ENCODE measurements at places on chromosomes 5 and 9. TPM values are rescaled to one million over a fixed set of nuclear protein-coding genes. Genes with fewer than 3 reads are reported as not detected.

SEMA4D gene
- total RNA-seq: 0.09 TPM

MARCOL gene
- 8.3 TPM for total RNA-seq

TTC1 gene
- total RNA-seq: 45.7 TPM

NOTCH1 gene
- 17.4 TPM for total RNA-seq

POLR3G gene
- total RNA-seq: 2.6 TPM

IL4 gene
- total RNA-seq: not detected

NEUROG1 gene
- not detected for total RNA-seq

PCDHB9 gene
- total RNA-seq: 0.09 TPM

HTR1A gene
- not detected for total RNA-seq

KCNN2 gene
- 0.43 TPM for total RNA-seq

TMEM171 gene
- 1.1 TPM for total RNA-seq

AGXT2 gene
- total RNA-seq: not detected

COQ4 gene
- 17.2 TPM for total RNA-seq

PTGR1 gene
- total RNA-seq: 115 TPM

PLPP1 gene
- 194 TPM for total RNA-seq

NR5A1 gene
- total RNA-seq: not detected

GARNL3 gene
- 1.9 TPM for total RNA-seq

AIF1L gene
- under 0.01 TPM for total RNA-seq

TRIM36 gene
- total RNA-seq: 0.14 TPM

LRRC70 gene
- 0.57 TPM for total RNA-seq

FIBCD1 gene
- 1.5 TPM for total RNA-seq

CATSPER3 gene
- total RNA-seq: 0.14 TPM

ZFP62 gene
- 19.0 TPM for total RNA-seq

TNFSF8 gene
- total RNA-seq: not detected

TBC1D13 gene
- total RNA-seq: 10.2 TPM

SLC1A1 gene
- 36.4 TPM for total RNA-seq

KIAA0825 gene
- total RNA-seq: 3.0 TPM

SH3TC2 gene
- total RNA-seq: 0.65 TPM

TMEFF1 gene
- 0.57 TPM for total RNA-seq

CRB2 gene
- under 0.01 TPM for total RNA-seq

PTBP3 gene
- total RNA-seq: 13.0 TPM

ECSCR gene
- 0.14 TPM for total RNA-seq

RCL1 gene
- total RNA-seq: 9.1 TPM

GOLGA2 gene
- total RNA-seq: 136 TPM

GOLM1 gene
- total RNA-seq: 81.4 TPM

HMGCR gene
- total RNA-seq: 124 TPM

IL17B gene
- not detected for total RNA-seq

CYSRT1 gene
- 0.18 TPM for total RNA-seq

TMEM203 gene
- 37.7 TPM for total RNA-seq

FUT7 gene
- total RNA-seq: not detected

PRDM9 gene
- not detected for total RNA-seq

FCN2 gene
- total RNA-seq: not detected

C7 gene
- total RNA-seq: 1.1 TPM

MAMDC2 gene
- total RNA-seq: 3.0 TPM

TAS2R1 gene
- not detected for total RNA-seq

GDNF gene
- 0.65 TPM for total RNA-seq

ESM1 gene
- 0.57 TPM for total RNA-seq

TSSK1B gene
- total RNA-seq: 0.09 TPM

TIMD4 gene
- not detected for total RNA-seq

SPINK14 gene
- total RNA-seq: not detected

IL3 gene
- not detected for total RNA-seq

MCTP1 gene
- total RNA-seq: 4.7 TPM

FGD3 gene
- not detected for total RNA-seq

PCDHGA7 gene
- 4.1 TPM for total RNA-seq

PLPP7 gene
- total RNA-seq: 6.8 TPM

All from smooth muscle cell of bladder (primary cell).